ENCODE measurements at places on chromosomes 7 and 10.

- DNase-seq, result no peak
Measured at GRCh38 chr10:36171953-36172940, 530.2 kb upstream of the FZD8 start.

- no peak for DNase-seq
Measured at GRCh38 chr7:101468546-101469275, 106.0 kb downstream of the COL26A1 start.

DNA sequence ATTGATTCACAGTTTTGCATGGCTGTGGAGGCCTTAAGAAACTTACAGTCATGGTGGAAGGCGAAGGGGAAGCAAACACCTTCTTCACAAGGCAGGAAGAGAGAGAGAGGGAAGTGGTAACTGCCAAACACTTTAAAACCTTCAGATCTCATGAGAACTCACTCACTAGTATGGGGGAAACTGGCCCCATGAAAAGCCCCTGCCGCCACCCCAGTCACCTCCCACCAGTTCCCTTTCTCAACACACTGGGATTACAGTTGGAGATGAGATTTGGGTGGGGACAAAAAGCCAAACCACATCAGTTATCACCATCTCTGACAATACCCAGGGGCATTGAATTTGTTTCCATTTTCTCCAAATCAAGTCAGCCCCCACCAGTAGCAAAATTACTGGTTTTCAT, 740.4 kb downstream of the GATA3 start:
- DNase-seq, result no peak

- no peak for DNase-seq
Measured at GRCh38 chr7:5591278-5591874, 167.7 kb upstream of the TNRC18 start.

GRCh38 chr10:103854686-103855391, 537 bp downstream of the SH3PXD2A start:
- no peak for DNase-seq

GRCh38 chr10:102246261-102246660, 929 bp downstream of the GBF1 start:
- DNase-seq, result no peak

- DNase-seq, result no peak
Measured at GRCh38 chr7:155057076-155057475, 13.0 kb upstream of the HTR5A start.

GRCh38 chr7:22765609-22766008, 38.6 kb downstream of the IL6 start:
- DNase-seq, result no peak

GRCh38 chr7:83015916-83016315, 146.8 kb downstream of the PCLO start:
- no peak for DNase-seq

GRCh38 chr10:58952747-58953466, 223.5 kb upstream of the PHYHIPL start:
- DNase-seq, result peak; percentile 61
